Activated CD4-positive, alpha-beta T cell treated with anti-CD3 and anti-CD28 coated beads, Interleukin-2, amount 10 ng/mL, durations not matched to agents 24 days and 14 days (primary cell): ENCODE measurements at places on chromosomes 3 and 15. TPM values are rescaled to one million over a fixed set of nuclear protein-coding genes. Genes with fewer than 3 reads are reported as not detected.

The KATNBL1 gene
- total RNA-seq: 41.1 and 44.2 TPM in 2 replicates

The IGDCC3 gene
- total RNA-seq: not detected in 2 replicates

- no peak for DNase-seq
- peaks cover 8% of the 10 kb centered on the region for H3K27me3 ChIP-seq
- no peak overlapping the region for H3K4me3 ChIP-seq
- H3K36me3 ChIP-seq: no peaks in the 10 kb centered on the region
- H3K4me1 ChIP-seq: no peaks in the 10 kb centered on the region
- no peak overlapping the region for H3K27ac ChIP-seq
These were observed 29.7 kb downstream of the OR4F15 start for GRCh38 chr15:101841656-101842055.

The CASR gene
- not detected in 2 replicates for total RNA-seq

GRCh38 chr3:146970236-146970635 lies 365.1 kb upstream of the PLSCR5 start:
- no peak overlapping the region for H3K27ac ChIP-seq
- no peak for DNase-seq
- no peaks in the 10 kb centered on the region for H3K27me3 ChIP-seq
- H3K4me1 ChIP-seq: no peaks in the 10 kb centered on the region
- H3K4me3 ChIP-seq: no peak overlapping the region
- no peaks in the 10 kb centered on the region for H3K36me3 ChIP-seq

DNA sequence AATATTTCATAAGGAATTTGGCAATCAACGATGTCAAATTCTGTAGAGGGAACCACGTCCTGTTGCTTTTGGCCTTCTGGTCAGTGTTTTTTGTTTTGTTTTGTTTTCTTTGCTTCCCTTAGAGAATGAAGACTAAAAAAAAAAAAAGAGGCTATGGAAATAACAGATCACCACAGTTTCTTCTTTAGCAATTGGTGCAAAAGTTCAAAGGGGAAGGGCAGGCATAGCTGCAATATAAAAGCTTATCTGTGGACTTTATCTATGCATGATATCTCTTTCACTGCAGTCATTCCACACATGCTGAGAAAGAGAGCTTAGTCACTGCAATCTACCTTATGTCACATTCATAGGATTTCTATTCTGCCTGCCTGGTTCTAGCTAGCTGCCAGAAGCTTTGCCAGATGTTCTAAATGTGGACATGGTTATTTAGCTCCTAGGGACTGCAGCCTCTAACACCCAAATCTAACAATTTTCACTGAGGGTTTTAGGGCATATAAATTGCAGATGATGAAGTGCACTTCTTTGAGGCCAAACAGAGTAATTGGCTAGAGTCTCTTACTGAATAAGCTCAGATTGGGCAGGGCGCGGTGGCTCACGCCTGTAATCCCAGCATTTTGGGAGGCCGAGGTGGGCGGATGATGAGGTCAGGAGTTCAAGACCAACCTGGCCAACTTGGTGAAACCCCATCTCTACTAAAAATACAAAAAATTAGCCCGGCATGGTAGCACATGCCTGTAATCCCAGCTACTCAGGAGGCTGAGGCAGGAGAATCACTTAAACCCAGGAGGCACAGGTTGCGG lies 637.2 kb downstream of the NTRK3 start:
- no peak overlapping the region for H3K4me3 ChIP-seq
- H3K27ac ChIP-seq: no peak overlapping the region
- no peaks in the 10 kb centered on the region for H3K27me3 ChIP-seq
- no peaks in the 10 kb centered on the region for H3K4me1 ChIP-seq
- DNase-seq: no peak
- no peaks in the 10 kb centered on the region for H3K36me3 ChIP-seq

- peak overlapping the region; percentile 87 for H3K27ac ChIP-seq
- DNase-seq: no peak
- H3K4me3 ChIP-seq: peak overlapping the region; percentile 96
- no peaks in the 10 kb centered on the region for H3K27me3 ChIP-seq
- H3K36me3 ChIP-seq: peaks cover 20% of the 10 kb centered on the region
These were observed 587 bp downstream of the NPHP3 start for GRCh38 chr3:132721479-132722164.

The CDCP1 gene
- total RNA-seq: 3.2 and 3.3 TPM in 2 replicates

The TRIM59 gene
- total RNA-seq: 31.8 and 35.0 TPM in 2 replicates

The HOMER2 gene
- 29.3 and 32.1 TPM in 2 replicates for total RNA-seq

DNA sequence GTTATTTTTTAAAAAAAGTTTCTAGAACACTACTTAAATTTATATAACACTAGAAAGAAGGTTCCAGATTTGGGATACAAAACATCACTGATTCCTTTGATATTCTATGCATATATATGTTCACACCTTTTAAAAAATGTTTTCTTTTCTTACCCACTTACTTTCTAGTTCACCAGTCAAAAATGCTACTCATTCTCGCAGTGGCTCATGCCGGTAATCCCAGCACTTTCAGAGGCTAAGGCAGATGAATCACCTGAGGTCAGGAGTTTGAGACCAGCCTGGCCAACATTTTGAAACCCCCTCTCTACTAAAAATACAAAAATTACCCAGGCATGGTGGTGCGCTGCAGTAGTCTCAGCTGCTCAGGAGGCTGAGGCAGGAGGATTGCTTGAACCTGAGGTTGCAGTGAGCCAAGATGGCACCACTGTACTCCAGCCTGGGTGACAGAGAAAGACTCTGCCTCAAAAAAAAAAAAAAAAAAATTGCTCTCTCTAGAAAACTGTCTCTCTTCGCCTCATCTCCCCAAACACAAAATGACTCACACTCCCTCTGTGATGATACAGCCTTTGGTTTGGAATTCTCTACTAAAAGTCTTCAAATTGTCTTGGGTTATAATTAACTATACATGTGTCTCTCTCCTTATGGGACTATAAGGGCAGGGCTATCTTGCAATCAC lies 52.6 kb upstream of the TGFBR2 start:
- H3K27ac ChIP-seq: no peak overlapping the region
- H3K27me3 ChIP-seq: no peaks in the 10 kb centered on the region
- peaks cover 8% of the 10 kb centered on the region for H3K4me1 ChIP-seq
- DNase-seq: no peak
- H3K4me3 ChIP-seq: no peak overlapping the region

GRCh38 chr3:154137036-154137435 lies 15.8 kb downstream of the ARHGEF26 start:
- H3K4me1 ChIP-seq: no peaks in the 10 kb centered on the region
- DNase-seq: no peak
- H3K27ac ChIP-seq: no peak overlapping the region
- H3K4me3 ChIP-seq: no peak overlapping the region
- H3K27me3 ChIP-seq: peaks cover 9% of the 10 kb centered on the region
- no peaks in the 10 kb centered on the region for H3K36me3 ChIP-seq

DNA sequence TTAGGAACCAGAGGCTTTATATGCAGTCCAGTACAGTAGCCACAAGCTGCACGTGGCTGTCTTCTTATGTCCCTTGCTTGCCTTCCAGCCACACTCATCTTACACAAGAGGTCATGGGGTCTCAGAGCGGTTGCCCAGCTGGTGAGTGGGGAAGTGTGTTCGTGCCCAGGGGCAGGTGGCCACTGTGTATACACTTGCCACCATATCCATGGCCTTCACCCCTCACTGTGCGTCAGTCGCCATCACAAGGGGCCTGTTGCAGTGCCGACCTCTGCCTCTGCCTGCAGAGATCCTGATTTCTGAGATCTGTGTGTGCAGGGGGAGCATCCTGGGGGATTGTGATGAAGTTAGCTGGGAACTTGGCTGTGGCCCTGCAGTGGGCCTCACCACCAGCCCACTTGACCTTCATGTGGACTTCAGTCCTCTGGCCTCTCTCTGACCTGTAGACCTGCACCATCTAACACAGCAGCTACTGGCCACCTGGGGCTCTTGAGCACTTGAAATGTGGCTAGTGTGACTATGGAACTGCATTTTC lies 43.1 kb upstream of the SACM1L start:
- H3K36me3 ChIP-seq: peaks cover 21% of the 10 kb centered on the region
- H3K27ac ChIP-seq: peak overlapping the region; percentile 55
- peaks cover 18% of the 10 kb centered on the region for H3K4me1 ChIP-seq

DNA sequence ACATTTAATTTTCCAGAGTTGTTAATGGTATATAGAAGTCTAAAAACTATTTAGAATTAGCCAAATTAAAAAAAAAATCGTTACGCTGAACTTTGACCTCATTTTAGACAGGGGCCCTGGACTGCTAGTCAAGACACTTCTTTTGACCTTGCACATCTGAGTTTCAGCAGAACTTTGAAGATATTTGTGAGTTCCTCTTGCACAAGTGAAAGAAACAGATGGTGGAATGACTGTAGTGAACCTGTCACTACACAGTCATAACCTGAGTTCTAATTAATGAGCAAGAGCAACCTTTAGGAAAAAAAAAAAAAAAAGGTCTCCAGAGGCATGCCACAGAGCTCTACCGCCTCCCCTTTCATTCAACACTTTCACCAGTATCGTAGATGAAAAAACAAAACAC lies 5.3 kb downstream of the MYO5C start:
- no peaks in the 10 kb centered on the region for H3K36me3 ChIP-seq
- DNase-seq: no peak
- H3K27ac ChIP-seq: no peak overlapping the region
- peaks cover 32% of the 10 kb centered on the region for H3K27me3 ChIP-seq
- H3K4me1 ChIP-seq: peaks cover 17% of the 10 kb centered on the region

DNA sequence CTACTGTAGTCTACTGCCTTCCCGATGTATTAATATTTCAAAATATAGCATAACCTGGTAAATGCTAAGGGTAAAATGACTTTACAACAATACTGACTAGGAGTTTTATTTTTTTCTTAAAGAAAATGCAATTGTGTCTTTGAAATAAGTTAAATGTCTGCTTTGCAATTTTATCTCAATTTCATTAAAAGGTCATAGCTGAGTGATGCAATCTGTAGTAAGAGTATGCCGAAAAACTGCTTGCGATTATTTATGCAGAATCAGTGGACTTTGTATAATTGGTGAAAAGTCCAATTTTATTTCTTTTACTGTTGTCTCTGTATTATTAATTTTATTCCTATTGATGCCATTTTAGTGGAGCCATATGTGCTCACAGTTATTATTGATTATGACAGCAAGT lies 1143.6 kb upstream of the EPHA6 start:
- no peak overlapping the region for H3K27ac ChIP-seq
- no peaks in the 10 kb centered on the region for H3K4me1 ChIP-seq
- DNase-seq: no peak
- no peaks in the 10 kb centered on the region for H3K36me3 ChIP-seq
- H3K4me3 ChIP-seq: no peak overlapping the region

DNA sequence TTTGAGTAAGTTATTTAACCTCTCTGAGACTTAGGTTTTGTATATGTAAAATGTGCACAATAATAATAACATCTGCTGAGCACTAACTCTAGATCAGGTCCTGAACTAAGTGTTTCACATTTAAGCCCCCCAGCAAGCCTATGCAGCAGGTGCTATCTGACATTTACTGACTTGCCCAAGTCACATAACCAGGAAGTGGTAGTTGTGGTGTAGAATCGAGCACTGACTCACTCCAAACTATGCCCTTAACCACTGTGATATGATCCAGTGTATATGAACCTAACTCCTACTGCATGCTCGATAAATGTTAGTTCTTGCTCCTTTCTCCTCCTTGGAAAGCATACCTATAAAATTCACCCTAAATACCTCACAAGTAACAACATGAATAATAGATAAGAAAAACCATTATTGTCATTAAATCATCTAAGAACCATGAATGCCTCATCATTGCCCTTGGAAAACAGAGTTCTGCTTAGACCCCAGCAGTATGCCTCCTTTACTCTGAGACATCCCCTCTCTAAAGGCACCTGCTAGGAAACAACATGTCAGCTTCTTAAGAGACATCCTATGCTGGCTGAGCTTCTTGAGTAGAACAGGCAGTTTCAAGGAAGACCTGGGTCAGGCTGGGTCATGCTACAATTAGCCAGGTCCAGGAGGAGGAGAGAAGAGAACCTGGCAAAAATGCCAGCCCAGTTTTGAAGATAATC lies 3.0 kb upstream of the SHC4 start:
- H3K27me3 ChIP-seq: peaks cover 2% of the 10 kb centered on the region
- peaks cover 2% of the 10 kb centered on the region for H3K36me3 ChIP-seq
- H3K4me1 ChIP-seq: peaks cover 48% of the 10 kb centered on the region
- DNase-seq: peak; percentile 85
- H3K27ac ChIP-seq: peak overlapping the region; percentile 93

GRCh38 chr3:71876135-71877105 lies 91.5 kb upstream of the PROK2 start:
- no peak overlapping the region for H3K4me3 ChIP-seq

The ZNF662 gene
- 0.12 and 0.19 TPM in 2 replicates for total RNA-seq
